ENCODE measurements at places on chromosomes 1 and 21.

GRCh38 chr1:226475142-226475511 is 67.2 kb upstream of the PARP1 start:
- no peak for DNase-seq

- DNase-seq = no peak
These were observed 208.4 kb downstream of the MATN1 start for GRCh38 chr1:30514945-30515344.

DNA sequence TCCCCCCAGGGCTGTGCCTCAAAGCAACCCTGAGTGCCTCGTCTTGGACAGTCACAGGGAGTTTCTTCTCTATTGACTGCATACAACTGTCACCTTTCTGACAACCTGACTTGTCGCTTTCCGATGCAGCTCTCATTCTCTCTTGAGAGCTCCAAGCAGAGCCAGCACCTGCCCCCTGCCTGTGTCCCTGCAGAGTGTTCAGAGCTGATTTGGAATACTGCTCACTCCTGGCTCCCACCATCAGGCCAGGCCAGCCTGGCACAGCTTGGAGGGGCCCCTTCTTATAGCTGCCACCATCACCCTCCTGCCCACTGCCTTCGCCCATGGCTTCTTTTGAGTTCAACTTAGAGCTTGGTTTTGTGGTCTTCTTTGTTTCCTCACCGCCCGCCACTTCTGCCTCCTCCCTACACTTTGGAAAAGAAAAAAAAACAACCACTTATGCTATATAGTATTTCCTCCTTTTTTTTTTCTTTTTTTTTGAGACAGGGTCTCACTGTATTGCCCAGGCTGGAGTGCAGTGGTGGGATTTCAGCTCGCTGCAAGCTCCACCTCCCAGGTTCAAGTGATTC is 12.3 kb downstream of the NCF2 start:
- no peak for DNase-seq

DNA sequence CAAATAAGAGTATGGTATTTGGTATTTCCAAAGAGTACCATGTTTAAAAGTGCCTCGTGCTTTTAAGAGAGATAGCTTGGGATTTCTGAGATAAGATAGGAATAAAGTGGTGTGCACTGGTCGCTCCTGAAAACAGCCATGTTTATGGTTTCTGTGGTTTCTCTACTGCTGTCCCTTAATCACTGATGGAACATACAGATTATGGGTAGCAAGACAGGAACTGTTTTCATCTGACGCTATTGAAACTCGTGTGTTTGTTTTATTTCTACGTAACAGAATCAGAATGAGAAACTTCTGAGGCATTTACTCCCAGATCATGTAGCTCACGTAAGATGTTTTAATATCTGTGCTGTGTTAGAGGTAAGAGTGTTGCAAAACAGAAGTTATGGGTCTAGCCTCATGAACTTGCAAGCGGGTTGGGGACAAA is 126.0 kb downstream of the KIAA0319L start:
- no peak for DNase-seq

GRCh38 chr1:197825541-197825940 is 50.3 kb upstream of the DENND1B start:
- DNase-seq = no peak

GRCh38 chr1:245105815-245106410 is 48.9 kb upstream of the KIF26B start:
- no peak for DNase-seq

DNA sequence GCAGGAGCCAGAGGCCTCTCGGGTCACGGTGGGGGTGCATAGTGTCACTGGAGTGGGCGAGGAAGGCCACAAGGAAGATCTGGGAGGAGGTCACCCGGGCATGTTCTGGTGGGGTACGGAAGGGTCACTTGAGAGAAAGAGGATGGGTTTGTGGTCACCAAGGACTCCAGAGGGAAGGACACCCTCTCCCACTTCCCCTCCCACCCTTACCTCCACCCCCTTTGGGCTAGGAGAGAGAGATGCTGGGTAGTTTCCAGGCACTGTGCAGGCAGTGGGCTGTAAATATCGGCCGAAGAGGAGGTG is 703 bp downstream of the AMIGO1 start:
- DNase-seq = no peak

DNA sequence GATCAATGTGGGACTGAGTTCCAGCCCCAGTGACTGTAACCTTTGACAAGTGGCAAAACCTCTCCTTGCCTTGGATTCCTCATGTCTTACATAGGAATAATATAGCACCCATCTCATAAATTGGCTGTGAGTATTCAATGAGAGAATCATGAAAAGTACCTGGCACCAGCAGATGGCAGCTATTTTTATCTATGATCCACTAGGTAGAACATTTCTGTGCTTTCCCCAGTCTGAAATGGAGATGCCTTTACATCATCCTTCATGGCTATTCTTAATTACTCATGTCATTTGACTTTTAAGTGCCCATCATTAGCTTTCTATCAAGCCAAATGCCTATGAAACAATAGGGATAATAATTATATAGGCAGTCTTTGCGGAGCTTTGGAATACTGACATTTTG is 130.1 kb downstream of the TGFB2 start:
- no peak for DNase-seq

DNA sequence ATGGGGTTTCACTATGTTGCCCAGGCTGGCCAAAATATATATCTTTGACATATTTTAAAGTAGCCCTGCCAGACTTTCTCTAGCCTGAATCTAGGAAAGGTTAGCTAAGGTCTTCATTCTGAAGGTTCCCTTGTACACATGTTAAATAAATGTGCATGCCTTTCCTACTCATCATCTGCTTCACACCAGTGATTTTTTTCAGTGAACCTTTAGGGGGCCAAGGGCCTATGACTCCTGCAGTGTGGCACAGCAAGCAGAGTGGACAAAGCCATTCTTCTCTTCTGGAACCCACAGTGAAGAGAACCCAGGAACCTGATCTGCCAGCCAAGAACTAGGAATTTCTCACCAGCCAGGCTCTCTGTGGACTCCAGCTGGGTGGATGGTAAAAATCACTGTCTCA is 22.9 kb downstream of the CBR1 start:
- no peak for DNase-seq

GRCh38 chr1:215794156-215794555 is 227.1 kb downstream of the KCTD3 start:
- DNase-seq = no peak

GRCh38 chr1:30087465-30087864 is 635.9 kb downstream of the MATN1 start:
- DNase-seq = no peak

DNA sequence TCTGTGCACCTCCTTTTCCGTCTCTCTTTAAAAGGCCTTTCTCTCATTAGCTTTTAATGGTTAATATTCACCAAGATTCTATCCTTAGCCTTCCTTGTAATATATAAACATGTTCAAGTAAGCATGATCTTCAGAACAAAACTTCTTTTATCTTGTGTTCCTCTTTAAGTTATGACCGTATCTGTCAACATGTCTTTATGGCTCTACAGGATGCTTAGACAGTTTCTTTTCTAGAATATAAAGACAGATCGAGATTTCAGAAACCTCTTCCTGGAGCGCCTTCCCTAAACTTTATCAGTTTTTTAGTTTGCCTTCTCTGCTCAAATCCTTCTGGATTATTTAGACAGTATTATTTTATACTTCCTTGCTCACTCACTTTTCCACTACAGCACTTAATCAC is 7.2 kb downstream of the RO60 start:
- DNase-seq = no peak

- DNase-seq = no peak
These were observed 235.5 kb upstream of the HOOK1 start for GRCh38 chr1:59579222-59579621.

DNA sequence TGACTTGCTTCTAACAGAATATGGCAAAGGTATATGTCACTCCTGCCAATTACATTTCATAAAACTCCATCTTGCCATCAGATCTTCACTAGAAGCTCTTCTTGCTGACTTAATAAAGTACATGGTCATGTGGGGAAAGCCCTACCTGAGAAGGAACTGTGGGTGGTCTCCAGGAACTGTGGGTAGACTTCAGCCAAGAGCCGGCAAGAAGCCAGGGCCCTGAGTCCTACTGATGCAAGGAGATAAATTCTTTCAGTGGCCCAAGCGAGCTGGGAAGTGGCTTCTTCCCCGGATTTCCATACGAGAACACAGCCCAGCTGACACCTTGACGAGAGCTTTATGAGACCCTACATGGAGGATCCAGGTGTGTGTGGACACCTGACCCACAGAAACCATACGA is 228.7 kb downstream of the SMYD3 start:
- no peak for DNase-seq

GRCh38 chr1:155591770-155592169 is 18.2 kb upstream of the MSTO1 start:
- DNase-seq = no peak

Measured in cortex of kidney (tissue), 1 donor.